SJSA1 (cell line): ENCODE measurements at places on chromosomes 3 and 15.

DNA sequence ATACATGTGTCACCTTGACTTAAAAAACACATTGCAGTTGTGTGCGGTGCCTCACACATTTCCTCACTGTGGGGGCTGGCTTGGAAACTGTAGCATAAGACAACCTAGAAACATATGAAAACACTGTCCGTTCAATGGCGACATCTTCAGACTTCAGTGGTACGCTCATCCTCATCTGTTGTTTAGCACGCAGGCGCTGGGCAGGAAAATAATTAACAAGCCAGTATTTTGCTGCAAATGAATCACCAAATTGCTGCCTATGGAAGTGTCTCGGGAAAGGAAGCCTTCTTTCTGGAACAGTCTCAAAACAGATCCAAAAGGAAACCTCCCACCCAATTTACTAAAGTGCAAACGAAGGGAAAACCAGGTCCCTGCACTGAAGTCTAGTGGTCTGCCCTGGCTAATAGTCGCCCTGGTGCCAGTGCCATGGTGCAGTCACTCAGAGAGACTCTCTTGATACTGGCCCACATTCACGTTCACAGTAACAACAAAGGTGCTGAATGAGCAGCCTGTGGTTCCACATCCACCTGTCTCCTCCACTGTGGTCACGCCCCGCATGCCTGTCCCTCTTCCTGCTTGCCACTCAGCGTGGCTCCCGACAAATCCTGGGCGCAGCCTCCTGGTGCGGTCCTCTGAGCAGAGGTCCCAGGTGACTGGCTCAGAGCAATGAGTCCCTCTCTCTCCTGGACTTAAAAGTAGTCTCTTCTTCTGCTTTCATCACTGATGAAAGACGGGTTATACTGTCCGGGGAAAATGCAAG lies 35.6 kb upstream of the MUC13 start:
- no peak for DNase-seq

DNA sequence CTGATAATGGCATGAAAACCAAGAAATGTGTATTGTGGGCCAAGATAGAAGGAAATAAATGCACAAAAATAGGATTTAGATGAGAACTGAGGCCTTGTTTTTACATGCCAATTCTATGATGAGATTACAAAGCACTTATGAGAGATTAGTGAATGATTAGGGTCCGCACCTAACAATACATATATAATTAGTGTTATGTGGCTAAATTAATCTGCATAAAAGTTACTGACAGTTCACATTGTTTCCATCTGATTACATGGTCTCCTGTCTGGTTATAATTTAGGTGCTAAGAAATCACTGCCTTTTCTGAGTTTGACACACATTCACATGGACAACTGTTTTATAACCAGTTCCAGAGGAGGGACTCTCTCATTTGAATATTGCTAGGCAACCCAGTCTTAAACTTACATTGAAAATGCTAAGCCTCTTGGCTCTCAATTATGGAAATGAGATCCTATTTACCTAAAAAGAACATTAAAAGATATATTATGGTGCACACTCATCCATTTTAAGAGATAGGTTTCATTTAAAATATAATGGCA lies 117.0 kb upstream of the ARL6 start:
- no peak for DNase-seq

- DNase-seq, result no peak
Observed at GRCh38 chr3:69472093-69472492, 86.2 kb upstream of the FRMD4B start.

GRCh38 chr3:191753196-191753595 lies 292.2 kb downstream of the PYDC2 start:
- DNase-seq, result no peak
